ENCODE measurements at places on chromosomes 5 and 9. TPM values are rescaled to one million over a fixed set of nuclear protein-coding genes. Genes with fewer than 3 reads are reported as not detected.

DNA sequence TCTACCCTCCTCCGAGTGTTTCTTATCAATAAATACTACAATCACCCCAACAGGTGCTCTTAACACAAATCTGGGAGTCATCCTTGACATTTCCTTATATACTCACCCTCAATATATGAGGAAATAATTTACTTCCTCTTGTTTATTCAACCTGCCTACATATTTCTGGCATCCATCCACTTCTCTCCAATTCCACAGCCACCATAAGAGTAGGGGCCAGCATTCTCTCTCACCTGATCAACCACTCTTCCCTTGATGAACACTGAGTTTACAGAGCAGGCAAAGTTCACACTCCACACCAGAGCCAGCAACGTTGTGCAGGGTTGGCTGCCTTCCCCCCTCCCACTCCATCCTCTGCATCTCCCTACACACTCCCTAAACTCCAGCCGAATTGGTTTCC lies 904.3 kb upstream of the DMAC1 start:
- no peak for DNase-seq

ZBTB34 gene
- 5.3 TPM for total RNA-seq

- no peak for DNase-seq
Observed at GRCh38 chr5:133130387-133131118, 78.7 kb downstream of the HSPA4 start.

CTXN3 gene
- not detected for total RNA-seq

DNA sequence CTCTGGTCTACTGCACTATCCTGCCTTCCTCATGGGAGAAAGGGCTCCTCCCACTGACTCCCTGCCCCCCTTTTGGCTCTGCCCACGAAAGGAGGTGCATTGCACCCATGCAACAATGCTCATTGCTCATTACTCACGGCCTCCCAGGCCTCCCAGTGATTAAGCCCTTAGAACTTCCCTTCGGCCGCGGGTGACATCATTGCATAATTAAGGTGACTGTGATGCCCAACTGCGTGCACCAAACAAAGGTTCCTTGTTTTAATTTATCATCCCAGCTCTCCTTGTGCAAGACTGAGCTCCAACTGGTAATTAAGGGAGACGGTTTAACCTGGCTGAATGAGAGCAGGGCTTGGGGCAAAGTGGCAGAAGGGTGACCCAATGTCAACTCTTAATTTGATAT lies 180.4 kb downstream of the GAS1 start:
- DNase-seq: no peak

GRCh38 chr9:6924149-6924548 lies 166.4 kb downstream of the KDM4C start:
- no peak for DNase-seq

GRCh38 chr5:169942181-169942580 lies 38.1 kb downstream of the INSYN2B start:
- no peak for DNase-seq

- no peak for DNase-seq
Observed at GRCh38 chr5:168878135-168878745, 299.1 kb upstream of the PANK3 start.

IL11RA gene
- total RNA-seq: 51.7 TPM

GRCh38 chr5:151139015-151139414 lies 18.6 kb downstream of the ANXA6 start:
- DNase-seq: no peak

DNA sequence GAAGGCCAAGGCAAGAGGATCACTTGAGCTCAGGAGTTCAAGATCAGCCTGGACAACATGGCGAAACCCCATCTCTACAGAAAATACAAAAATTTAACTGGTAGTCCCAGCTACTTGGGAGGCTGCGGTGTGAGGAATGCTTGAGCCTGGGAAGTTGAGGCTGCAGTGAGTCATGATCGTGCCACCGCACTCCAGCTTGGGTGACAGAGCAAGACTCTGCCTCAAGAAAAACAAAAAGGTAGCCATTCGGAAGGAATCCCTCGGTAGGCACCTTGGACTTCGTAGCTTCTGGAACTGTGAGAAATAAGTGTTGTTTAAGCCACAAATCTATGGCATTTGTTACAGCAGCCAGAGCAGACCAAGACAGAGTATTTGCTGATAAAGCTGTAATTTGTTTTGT lies 174.2 kb downstream of the DCP2 start:
- no peak for DNase-seq

DNA sequence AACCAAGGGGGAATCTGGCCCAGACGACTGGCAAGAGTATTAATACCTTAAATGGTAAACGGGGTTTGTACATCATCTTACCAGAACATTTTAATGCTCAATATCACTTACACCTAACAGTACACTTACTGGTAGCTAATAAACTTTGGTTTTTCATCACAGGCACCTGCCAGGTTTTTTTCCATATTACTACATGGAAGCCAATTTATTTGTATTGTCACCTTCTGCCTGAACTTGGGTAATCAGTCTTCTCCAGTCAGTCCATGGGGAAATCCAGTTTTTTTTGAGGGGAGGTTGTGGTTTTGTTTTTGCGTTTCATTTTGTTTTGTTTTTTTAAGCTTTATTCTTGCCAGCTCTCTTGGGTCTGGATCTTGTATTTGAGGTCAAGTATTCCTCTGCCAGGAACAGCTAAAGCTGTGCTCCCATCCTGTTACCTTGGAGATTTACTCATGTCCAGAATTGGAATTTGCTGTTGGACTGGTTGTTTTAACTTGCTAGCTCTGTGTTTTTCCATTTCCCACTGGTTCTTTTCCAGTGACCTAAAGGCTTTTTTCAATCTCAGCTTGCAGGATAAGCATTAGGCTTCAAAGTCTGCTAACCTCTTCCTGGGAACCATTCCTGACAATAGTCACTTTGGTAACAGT lies 11.1 kb upstream of the NADK2 start:
- DNase-seq: no peak

TLX3 gene
- total RNA-seq: not detected

HBEGF gene
- 21.9 TPM for total RNA-seq

LCN1 gene
- total RNA-seq: not detected

DNA sequence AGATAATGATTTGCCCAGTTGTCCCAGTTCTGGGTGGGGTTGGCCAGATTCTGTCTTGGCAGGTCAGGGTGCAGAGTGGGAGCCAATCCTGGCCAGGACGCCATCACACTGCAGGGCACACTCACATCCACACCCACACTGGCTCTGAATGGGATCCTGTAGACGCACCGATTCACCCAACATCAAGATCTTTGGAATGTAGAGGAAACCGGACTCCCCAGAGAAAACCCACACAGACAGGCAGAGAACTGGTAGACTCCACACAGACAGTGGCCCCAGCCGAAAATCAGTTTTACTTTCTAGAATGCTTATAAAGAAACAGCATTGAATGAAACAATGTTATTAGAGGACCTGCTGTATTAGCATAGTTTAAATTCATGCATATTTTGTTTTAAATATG lies 343.1 kb upstream of the DAB2 start:
- no peak for DNase-seq

DNA sequence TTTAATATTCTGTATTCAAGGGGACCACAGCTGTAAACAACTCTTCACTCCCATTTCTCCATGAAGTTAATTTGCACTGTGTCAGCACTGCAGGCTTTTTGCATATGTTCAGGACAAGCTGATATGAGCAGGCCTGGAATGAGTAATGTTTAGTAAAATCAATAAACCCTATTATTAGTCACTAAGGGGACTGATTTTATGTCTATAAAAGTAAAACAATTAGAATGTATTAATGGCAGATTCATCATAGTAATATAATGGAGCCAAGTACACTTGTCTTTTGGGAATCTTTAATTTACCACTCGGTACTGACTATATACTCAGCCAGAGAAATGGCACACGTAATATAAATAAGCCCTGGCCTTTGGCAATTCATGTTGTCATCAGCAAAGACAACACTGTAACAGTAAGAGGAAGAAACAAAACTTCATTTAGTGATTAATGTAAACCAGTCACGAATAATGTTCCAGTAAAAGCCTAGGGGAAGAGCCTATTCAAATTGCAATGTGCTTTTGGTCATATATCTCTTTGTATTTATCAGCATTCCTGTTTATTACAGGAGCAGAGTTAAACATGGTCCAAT lies 111.6 kb downstream of the ZNF608 start:
- DNase-seq: no peak

GRCh38 chr9:93965830-93966577 lies 10.8 kb upstream of the BARX1 start:
- DNase-seq: no peak

GRCh38 chr5:76682387-76682786 lies 33.5 kb upstream of the F2R start:
- no peak for DNase-seq

DNA sequence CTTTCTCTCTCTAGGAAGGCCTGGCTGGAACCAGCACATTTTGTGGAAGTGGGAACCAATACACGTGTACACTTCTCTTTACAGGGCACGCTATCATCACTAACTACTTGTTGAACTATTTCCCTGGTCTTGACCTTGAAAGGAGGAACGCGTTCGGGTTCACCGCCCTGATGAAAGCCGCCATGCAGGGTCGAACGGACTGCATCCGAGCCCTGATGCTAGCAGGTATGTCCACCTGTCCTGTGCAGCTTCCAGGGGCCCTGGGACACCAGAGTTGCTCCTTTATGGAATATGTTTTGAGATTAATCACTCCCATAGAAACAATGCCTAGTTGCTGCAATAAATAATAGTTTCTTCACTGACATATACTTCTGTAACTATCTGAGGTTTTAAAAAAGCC lies 74.1 kb downstream of the ANKRD33B start:
- DNase-seq: no peak

ADRA1B gene
- 1.4 TPM for total RNA-seq

PCDHB3 gene
- total RNA-seq: 0.99 TPM

GRCh38 chr5:62312036-62312435 lies 6.0 kb downstream of the KIF2A start:
- no peak for DNase-seq

GRCh38 chr9:133610845-133611244 lies 1.7 kb upstream of the FAM163B start:
- DNase-seq: no peak

- DNase-seq: no peak
Observed at GRCh38 chr5:74575741-74576538, 64.6 kb downstream of the ENC1 start.
